ENCODE measurements at places on chromosomes 4 and X.

GRCh38 chr4:173056271-173056670 lies 112.3 kb upstream of the GALNT7 start:
- no peak for DNase-seq

DNA sequence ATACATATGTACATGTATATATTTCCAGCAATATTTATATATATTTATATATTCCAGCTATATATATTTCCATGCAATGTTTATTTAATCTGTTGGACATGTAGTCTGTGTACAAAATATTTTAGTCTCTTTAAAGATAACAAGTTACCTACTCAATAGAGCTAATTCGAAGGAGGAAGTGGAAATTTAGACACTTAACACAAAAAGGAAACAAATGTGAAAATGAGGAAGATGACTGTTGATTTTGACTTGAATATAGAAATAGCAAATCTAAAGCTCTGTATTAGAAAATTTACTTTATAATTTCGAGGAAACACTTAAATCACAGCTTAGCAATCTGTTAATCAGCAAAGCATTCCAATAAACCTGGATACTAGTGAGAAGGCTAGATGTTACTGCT lies 1064.4 kb downstream of the PCDH7 start:
- no peak for DNase-seq

- no peak for DNase-seq
These were observed 51.5 kb downstream of the TSPAN5 start for GRCh38 chr4:98606894-98607293.

DNA sequence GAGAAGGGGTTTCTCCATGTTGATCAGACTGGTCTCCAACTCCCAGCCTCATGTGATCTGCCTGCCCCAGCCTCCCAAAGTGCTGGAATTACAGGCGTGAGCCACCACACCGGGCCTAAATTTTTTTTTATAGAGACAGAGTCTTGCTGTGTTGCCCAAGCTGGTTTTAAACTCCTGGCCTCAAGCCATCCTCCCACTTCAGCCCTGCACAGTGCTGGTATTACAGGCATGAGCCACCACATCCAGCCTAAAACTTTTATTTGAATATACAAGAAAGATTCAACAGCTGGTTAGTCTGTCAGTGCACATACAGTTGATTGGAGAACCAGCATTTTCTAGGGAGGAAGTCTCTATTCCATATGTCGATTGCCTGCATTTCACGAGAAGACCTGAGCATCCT lies 91.2 kb downstream of the LRP2BP start:
- no peak for DNase-seq

GRCh38 chrX:131677655-131678628 lies 134.1 kb downstream of the OR13H1 start:
- DNase-seq: peak; percentile 65

DNA sequence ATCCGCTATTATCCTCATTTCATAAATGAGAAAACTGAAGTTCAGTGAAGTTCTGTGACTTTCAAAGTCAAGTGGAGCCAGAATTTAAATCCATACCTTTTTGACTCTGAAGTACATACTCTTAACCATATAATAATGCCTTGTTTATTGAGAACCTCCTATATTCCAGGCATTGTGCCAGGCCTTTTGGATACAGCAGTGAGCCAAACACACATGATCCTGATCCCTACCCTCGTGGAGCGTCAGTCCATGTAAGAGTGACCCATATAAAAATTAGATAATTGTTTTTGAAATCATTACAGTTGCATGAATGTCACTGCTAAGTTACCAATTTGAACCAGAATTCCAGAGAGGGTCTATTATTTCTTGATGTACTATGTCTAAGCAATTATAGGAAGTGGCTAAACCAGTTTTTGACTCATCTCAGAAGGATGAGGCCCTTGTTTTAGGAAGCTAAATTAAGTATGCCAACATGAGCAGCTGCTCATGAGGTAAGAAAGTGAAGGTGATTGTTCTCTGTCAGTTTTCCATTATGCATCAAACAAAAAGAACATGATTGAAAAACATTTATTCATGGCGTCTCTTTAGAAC lies 289.5 kb downstream of the GLUD2 start:
- DNase-seq: peak; percentile 80

DNA sequence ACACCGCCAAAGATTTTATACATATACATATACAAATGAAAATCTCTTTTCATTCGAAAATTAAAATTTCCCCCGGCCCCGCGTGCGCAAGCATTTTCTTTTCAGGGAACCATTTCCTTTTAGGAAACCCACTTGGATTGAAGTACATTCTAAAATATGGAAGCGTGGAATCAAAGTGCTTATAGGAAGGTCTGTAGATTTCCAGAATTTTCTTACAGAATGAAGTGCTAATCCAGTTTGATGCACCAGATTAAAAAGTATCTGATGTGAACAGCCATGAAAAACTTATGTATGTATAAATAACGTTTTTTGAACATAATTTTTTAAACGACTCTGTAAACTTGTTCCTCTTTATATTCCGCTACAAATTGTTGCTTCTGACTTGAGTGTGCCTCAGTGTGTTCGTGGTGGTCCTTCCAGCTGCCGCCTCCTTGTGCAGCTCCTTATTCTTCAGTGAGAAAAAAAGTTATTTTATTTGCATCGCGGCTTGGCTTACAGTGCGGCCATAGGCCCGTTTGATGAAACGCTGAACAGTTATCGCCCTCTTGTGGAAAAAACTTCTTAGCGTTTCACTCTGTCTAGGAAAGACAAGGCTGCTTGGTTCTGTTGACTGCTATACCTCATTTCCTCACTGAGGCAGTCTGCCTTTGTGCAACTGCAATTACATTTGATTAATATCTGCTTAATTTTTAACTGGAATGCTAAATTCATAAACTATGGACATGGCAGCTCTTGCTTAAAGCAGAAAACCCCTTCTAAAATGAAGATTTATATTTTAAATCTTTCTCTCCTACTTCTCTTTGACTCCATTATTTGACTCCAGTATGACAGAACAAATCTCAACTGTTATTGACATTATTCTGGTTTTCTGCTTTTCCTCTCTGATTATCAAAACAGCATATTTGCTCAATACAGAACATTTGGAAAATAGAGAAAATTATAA lies 4.7 kb upstream of the NKX6-1 start:
- peak; percentile 81 for DNase-seq

GRCh38 chr4:48499551-48500066 lies 9.6 kb downstream of the ZAR1 start:
- no peak for DNase-seq

DNA sequence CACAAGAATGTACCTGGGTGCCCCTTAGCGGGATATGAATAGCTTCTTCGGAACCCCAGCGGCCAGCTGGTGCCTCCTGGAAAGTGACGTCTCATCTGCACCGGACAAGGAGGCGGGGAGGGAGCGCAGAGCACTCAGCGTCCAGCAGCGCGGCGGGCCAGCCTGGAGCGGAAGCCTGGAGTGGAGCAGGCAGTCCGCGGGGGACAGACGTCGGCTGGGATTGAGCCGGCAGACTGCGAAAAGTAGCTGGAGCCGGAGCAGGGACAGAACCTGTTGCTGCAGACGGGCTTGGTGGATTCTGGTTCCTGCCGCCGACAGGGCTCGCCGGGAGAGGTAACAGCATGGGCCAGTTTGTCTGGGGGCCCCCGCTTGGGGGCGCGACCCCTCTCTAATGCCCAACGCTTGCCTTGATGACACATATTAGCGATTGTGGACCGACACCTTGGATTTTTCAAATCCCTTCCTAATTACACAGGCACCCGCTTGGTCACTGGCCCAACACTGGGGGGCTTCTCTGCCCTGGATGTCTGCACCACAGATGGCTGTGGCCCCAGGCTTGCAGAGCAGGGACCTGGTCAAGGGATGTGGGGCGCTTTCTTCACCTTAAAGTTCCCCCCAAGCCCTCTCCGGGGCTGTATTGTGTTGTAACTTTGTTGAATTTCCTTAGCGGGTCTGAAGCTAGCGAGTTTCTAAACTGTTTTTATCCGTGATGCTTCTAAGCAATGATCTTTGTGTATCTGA lies at the start of gene NPFFR2:
TSS of gene NPFFR2 (plus strand) at position 133 of the 741 bp plus-strand sequence. CDS start 96,592 bp downstream, outside the sequence.
- peak; percentile 79 for DNase-seq

DNA sequence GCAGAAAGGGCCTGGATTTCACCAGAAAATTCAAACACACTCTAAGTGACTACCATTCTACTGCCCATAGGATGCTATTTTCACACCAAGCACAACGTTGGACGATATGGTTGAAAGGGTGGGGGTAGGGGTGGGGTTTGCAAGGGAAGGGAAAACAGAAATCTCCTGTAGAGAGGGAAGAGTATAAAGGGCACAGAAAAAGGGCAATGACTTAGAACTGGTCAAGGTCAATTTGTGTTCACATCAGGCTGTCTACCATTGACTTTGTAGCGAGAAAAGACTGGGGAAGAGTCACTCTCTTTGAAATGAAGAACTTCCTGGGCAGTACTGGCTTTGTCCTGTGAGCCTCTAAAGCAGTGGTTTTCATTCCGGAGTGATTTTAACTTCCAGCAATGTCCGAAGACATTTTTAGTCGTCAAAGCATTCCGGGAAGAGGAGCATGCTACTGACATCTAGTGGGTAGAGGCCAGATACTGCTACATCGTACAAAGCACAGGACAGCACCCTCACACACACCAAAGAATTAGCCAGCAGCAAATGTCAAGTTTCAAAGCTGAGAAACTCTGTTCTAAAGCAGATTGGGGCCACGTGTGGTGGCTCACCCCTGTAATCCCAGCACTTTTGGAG lies 48.4 kb upstream of the SLC7A3 start:
- DNase-seq: peak; percentile 40

DNA sequence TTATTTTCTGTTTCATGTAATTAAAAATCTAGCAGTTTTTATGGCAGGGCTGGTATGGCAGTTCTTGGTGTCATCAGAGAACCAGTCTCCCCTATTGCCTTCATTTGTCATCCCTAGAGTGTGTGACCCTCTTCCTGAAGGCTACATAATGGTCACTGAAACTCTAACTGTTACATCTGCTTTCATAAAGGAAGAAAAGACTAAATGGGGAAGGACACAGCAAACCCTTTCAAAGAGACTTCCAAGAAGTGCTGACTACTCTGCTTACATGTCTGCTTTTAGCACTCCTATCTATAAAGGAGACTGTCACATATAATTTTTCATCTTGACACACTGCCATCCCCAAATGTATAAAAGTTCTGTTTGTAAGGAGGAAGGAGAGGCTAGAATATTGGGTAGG lies 105.9 kb upstream of the DIAPH2 start:
- no peak for DNase-seq

- no peak for DNase-seq
These were observed 280.5 kb downstream of the TLL1 start for GRCh38 chr4:166153548-166153947.

DNA sequence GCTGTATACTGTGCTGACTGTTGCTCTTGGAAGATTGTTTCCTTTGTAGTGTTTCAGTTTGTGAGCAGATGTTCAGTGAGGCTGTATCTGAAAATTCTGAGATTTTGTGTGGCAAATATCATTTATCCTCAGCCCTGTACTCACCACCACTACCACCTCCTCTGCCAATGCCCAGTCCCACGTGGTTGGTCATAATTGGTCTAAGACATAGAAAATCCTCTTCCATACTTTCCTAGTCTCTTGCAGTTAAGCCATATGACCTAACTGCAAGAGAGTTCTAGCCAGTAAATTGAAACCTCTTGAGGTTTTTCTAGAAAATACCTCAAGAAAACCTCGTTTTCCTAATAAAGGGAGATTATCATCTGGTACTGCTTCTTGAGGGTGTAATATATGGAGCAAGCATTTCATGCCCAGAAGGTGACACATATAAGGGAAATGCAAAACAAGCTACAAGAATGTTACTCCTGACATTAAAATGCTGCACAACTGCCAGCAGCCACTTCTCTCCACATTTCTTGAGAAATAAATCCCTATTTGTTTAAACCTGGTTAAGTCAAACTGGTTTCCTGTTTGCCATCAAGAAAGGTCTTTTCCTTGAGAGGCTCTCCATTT lies 32.8 kb downstream of the ABCE1 start:
- no peak for DNase-seq

DNA sequence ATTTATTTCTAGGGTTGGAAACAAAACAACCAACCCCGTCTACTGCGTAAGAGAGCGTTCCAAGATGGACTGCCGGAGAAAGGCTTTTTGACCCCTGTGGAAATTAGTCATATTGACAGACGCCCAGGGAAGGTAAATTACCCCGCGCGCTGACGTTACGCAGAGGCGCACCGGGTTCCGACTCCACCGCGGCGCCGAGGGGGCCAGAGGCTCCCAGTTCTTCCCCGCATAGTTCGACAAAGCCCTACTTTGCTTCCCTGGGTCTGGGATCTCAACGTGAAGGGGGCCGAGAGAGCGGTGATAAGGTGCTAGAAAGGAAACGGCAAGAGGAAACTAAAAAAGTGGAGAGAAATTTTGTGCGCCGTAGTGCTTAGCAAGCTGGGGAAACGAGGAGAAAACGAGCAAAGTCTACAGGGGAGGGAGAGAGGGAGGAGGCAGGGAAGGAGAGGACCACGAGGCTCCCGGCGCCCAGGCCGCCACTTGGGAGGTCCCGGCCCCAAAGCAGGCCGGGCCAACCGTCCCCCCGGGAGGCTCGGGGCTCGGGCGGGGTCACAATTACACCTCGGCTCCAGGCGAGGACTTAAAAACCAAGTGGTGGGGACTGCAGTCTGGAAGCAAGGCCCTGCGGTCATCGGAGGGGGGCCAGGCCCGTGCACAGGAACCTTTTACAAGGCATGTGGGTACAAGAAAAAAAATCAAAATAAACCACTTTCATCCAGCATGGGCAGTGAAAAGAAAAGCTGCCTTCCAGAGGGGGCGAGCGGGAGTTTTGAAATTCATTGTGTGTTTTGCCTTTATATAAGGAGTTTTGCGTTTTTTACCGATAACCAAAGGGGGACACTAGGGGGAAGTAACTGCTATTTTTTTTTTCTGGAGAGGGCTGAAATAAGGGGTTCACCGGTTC lies 13.2 kb downstream of the HAND2 start:
- no peak for DNase-seq

GRCh38 chr4:173130687-173131086 lies 37.9 kb upstream of the GALNT7 start:
- DNase-seq: no peak

Measured in DMS53 (cell line).